ENCODE measurements at places on chromosomes 6 and 20.

DNA sequence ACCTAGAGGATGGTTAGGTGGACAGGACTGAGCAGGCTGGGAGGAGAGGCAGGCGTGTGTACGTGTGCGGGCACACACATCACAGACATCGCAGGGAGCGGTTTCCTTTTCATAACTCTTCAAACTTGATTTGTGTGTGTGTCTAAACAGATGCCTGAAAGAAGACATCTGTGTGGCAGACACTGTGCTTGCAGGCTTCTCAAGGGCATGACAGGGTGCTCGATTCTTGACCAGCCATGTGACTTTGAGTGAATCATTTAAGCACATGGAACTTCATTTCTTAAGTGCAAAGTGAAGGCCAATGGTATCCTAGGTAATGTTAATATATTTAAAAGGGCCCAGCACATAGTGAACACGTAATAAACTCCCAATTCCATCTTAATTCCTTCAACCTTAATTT, 186.5 kb downstream of the SCP2D1 start:
- no peak for DNase-seq

- no peak for DNase-seq
Measured at GRCh38 chr6:106138151-106138550, 52.0 kb downstream of the PRDM1 start.

- peak; percentile 31 for DNase-seq
Measured at GRCh38 chr6:37696220-37696840, 1.4 kb downstream of the MDGA1 start.

GRCh38 chr20:40110311-40110831, 578.7 kb downstream of the MAFB start:
- DNase-seq, result no peak

GRCh38 chr20:48139262-48140041, 354.2 kb upstream of the SULF2 start:
- DNase-seq, result no peak

- no peak for DNase-seq
Measured at GRCh38 chr6:15417811-15418210, 171.9 kb downstream of the JARID2 start.

GRCh38 chr6:68657374-68658139, 22.5 kb downstream of the ADGRB3 start:
- DNase-seq, result no peak

DNA sequence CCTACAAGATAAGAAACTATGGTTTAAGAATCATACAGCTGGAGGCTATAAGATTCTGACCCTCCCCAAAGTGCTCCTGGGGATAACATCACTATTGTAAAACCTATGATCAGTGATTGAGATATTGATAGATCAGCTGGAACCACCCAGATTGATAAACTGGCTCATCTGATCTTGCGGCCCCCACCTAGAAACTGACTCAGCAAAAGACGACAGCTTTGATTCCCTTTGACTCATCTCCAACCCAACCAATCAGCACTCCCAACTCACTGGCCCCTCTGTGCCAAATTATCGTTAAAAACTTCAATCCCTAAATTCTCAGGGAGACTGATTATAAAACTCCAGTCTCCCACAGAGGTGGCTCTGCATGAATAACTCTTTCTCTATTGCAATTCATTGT, 106.4 kb downstream of the SCP2D1 start:
- DNase-seq, result no peak

DNA sequence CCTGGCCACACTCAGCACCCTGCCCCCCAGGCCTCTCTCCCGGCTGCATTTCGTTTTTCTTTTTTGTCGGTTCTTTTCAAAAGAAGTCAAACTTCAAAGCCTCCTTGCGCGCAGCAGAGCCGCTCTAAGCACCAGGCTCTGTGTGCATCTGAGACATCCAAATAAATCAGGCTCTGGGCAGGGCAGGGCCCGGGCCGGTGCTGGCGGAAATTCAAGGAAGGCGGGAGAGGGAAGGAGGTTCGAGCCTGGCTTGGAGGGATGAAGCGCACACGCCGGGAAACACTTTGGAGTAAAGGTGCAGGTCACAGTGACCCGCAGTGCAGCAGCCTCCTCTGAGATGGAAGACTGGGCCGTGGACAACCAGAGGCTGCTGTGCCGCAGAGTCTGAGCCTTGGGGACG, 5.8 kb downstream of the GATA5 start:
- DNase-seq, result no peak

GRCh38 chr6:74249658-74250057, 553.7 kb downstream of the CD109 start:
- DNase-seq, result no peak

- DNase-seq, result no peak
Measured at GRCh38 chr6:100153636-100154275, 159.7 kb upstream of the MCHR2 start.

DNA sequence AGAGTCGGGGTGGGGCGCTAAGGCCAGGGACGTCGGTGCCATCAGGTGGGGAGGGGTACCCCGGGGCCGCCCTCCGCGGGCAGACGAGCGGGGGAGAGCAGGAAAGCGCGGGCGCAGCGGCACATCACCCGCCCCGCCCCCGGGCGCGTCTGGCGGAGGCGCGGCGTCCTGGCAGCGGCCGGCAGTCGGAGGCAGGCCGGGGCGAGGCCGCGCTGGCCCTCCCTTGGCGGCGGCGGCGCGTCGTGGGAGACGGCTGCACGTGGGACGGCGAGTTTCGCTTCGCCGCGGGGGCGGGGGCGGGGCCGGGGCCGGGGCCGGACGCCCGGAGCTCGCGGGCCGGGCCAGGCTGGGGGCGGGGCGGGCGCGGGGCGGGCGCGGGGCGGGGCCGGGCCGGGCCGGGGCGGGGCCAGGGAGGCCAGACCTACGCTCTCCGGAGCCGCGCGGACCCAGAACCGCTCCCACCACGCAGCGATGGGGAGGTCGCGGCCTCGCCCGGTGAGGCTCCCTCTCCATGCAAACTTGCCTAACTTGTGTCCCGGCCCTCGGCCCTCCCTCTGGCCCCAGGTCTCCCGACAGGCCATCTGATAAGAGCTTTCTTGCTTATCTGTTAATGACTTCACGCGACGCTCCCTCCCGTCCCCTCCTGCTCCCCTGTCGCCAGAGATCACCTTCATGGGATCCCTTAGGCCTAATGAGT, 12.5 kb downstream of the ITPR3 start:
- peak; percentile 29 for DNase-seq

DNA sequence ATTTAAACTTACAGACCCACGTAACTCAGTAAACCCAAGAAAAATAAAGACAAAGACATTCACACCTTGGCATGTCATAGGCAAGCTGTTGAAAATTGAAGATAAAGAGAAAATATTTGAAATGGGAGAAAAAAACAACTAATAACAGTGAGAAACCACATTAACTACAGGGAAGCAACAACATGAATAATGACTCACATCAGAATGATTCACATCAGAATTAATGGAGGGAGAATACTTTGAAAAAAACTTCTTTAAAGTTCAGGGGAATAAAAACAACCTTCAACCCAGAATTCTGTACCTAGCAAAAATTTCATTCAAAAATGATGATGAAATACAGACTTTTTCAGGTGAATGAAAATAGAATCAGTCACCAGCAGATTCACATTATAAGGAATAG, 32.9 kb upstream of the SLC22A3 start:
- no peak for DNase-seq

DNA sequence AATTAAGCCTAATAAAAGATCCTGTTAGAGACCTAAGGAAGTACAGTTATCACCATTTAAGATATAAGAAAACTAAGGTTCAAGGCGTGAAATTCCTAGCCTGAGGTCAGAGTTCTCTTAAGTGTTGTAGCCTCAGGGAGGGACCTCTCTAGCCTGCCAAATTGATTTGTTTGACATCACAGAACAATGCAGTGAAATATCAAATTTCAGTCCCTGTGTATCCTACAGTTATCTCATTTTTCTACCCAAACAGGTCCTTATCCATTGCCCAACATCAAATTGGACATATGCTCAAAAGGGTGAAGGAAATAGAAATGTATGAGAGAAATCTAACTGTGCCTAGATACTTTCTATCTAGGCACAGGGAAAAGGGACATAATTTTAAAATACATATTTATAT, 63.0 kb downstream of the NCOA7 start:
- DNase-seq, result no peak

GRCh38 chr20:56098981-56099500, 93.7 kb upstream of the CBLN4 start:
- DNase-seq, result no peak

- no peak for DNase-seq
Measured at GRCh38 chr20:40769677-40770285, 80.7 kb upstream of the MAFB start.

DNA sequence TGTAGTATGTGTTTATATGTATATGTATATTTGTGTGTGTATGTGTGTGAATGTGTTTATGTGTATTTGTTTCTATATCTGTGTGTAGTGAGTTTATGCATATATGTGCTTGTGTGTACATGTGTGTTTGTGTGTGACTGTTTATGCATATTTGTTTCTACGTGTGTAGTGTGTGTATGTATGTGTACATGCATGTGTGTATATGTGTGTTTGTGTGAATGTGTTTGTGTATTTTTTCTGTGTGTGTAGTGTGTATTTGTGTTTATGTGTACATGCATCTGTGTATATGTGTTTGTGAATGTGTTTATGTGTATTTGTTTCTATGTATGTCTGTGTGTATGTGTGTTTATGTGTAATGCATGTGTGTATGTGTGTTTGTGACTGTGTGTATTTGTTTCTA, 12.1 kb upstream of the SMOC2 start:
- no peak for DNase-seq

GRCh38 chr6:6546318-6547109, 42.0 kb upstream of the LY86 start:
- DNase-seq, result no peak

GRCh38 chr20:59448851-59449444, 148.5 kb downstream of the EDN3 start:
- no peak for DNase-seq

DNA sequence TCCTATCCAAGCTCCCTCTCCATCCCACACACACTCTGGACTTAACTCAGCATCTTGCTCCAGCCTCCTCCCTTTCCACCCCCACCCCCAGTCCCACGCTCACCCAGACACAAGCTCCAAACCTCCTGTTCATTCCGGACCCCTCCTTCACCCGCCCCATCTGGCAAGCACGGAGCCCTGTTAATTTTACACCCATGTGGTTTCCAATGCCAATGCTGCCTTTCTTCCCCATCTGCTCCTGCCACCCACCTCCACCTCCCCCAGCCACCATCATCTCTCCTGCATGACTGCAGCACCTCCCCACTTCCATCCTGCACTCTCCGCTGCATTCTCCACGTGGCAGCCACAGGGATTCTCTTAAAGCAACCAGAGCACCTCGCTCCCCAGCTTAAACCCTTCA, 9.9 kb upstream of the CDK5RAP1 start:
- no peak for DNase-seq

DNA sequence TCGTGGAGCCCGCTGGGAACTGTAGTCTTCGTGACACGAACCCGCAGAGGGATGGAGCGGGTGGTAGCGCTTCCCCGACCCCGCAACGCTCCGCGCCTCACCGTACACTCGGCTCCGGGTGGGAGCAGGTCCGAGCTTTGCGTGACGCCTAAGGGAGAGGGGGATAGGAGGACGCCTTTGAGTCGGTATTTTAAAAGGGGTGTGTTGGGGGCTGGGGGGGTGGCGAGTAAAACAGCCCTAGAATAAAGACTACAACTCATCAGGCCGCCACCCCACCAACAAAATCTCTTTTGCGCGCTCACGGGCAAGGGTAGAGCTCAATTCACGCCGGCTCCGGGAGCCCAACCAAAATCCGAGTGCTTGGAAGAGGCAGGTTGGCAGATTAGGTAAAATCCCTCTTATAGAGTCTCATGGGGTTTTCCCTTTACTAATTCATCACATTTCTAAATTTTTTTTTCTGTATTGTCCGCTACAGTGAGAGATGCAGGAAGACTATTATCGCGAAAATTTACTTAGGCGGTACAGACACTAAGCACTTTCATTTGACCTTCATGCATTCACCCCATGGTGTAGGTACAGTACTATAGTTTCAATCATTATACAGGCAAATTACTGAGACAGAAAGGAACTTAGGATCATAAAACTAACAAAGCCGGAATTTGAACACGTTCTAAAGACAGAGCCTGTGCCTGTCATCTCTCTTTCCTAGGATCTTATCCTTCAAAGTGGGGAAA, 706 bp upstream of the SNX14 start:
- DNase-seq, result peak; percentile 30

- no peak for DNase-seq
Measured at GRCh38 chr6:149306967-149307366, 10.5 kb upstream of the TAB2 start.

DNA sequence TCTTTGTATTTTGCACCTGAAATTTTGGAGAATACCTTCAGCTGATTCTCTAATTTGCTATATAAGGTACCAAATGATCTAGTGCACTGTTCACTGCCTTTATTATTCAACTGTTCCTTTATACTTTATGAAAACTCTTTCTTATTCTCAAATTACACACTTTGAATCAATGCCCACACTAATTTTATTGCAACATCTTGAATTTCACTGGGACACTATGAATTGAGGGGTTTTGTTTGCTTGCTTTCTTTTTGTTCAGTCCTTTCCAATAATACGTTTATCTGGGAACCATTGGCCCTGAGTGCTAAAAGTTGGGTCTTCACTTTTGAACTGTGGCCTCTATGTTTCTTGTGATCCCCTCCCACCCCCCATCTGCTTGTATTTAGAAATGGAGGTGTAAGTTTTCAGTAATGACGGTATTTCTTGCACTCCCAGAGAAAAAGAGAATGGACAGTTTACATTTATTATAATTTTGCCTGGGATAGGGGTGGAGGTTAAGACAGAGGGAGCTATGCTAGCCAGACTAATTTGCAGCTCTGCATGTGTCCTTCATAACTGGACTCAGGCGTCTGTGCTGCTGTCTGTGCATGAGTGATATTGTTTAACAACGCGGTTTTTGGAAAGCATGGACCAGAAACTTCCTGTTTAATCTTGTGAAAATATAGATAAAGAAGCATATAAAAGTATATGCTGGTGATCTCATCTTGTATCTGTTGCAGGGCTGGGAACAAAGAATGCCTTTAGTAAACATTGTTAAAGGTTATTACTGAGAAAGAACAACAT, 98.1 kb downstream of the DNAH8 start:
- DNase-seq, result no peak

DNA sequence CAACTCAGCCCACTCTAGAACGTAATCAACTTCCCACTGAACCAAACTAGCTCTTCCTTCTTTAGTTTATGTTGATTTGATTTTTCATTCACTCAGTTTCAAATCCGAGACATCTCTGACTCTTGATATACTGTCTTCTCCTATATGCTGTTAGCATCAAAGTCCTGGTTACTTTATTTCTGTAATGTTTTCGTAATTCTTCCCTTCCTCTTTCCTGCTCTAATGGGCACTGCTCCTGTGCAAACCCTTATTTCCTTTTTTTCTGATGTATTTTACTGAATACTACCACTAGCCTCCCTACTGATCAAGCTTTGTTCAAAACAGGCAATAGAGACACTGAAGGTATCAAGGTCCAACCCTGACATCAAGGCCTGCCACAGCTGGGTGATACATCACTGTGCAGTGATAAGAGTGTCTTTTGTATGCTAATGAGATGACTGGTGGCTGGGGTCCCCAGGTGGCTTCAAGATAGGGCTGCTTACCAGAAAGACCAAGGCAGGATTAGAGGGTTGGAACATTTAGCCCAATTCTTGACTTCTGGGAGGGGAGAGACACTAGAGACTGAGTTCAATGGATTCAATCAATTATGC, 95.2 kb downstream of the KIF13A start:
- DNase-seq, result no peak

- no peak for DNase-seq
Measured at GRCh38 chr20:59891581-59891980, 41.9 kb downstream of the SYCP2 start.
